ENCODE measurements at places on chromosomes 7 and 10.

GRCh38 chr10:12614177-12614995, 265.0 kb downstream of the CAMK1D start:
- DNase-seq, result no peak

DNA sequence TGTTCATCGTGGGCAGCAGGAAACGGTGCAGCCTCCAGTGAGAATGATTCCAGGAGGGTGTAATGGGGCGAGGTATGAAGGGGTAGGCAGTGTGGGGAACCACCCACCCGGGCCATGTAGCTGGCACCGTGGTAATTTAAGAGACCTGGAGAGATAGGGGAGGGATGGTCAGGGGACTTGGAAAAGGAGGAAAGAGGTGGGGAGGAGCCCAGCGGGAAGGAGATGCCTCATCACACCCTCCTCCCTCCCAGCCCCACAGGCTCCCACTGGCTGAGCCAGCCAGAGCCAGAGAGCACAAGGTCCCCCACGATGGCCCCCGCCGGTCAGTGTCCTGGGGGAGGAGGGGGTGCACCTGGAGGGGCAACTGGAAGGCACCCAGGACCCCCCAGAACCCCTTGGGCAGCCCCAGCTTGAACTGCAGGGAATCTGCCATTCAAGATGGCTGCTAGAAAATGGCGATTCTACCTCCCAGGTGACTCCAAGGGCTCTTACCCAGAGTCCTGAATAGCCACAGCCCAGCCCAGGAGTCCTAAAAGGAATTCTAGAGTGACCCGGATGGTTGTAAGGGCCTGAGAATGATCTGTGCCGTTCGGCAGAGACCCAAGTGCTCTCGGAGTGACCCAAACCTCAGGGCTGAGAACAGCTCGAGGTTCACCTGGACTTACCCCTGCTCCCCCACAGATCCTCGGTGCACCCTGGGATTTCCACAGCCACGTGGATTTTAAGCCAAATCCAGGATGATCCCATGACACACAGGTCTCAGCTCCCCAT, 28.8 kb downstream of the CALML3 start:
- no peak for DNase-seq

DNA sequence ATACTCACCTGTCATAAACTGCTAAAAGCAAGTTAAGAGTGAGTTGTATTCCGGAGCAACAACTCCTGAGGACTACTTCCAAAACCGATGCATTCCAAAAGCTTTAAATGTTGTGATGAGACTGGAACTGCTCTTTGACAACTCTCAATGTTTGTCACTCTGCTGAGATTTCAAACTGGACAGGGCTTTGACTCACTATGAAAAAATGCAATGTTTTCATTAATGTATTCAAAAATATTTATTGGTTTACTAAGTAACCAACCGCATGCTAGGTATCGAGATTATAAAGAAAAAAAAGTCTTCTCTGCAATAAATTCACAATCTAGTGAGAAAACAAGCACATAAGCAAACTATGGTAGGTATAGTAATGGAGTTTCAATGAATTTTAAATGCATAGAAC, 107.9 kb upstream of the GNAI1 start:
- DNase-seq, result no peak

GRCh38 chr7:105413887-105414437, 25.2 kb upstream of the SRPK2 start:
- no peak for DNase-seq

DNA sequence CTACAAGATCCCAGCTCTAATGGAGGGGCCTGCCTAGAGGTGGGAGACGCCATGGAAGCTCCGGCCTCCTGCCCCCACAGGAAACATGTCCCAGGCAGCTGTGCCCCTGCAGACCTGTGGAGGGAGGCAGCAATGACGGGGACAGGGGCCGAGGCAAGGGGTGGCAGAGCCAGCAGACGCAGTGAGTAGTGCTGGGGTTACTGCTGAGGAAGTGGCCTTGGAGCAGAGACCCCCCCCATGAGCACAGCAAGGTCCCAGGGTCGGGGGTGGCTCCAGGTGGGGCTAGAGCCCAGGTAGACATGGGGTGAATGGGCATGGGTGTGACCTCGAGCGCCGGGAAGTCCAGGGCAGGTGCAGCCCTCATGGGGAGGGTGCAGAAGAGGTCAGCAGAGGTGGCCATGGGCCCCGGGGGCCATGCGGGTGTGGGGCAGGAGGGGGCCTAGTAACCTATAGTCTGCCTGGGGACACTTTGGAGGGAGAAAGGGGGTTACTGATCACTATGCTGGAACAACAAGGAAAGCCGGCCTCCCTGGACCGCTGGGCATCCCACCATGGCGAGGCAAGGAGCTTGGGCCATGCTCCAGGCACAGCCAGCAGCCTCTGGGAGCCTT, 45.5 kb downstream of the JAKMIP3 start:
- DNase-seq, result no peak

- DNase-seq, result no peak
Observed at GRCh38 chr10:116269619-116270018, 3.4 kb downstream of the GFRA1 start.

- DNase-seq, result no peak
Observed at GRCh38 chr10:113020838-113021237, 70.8 kb downstream of the TCF7L2 start.

DNA sequence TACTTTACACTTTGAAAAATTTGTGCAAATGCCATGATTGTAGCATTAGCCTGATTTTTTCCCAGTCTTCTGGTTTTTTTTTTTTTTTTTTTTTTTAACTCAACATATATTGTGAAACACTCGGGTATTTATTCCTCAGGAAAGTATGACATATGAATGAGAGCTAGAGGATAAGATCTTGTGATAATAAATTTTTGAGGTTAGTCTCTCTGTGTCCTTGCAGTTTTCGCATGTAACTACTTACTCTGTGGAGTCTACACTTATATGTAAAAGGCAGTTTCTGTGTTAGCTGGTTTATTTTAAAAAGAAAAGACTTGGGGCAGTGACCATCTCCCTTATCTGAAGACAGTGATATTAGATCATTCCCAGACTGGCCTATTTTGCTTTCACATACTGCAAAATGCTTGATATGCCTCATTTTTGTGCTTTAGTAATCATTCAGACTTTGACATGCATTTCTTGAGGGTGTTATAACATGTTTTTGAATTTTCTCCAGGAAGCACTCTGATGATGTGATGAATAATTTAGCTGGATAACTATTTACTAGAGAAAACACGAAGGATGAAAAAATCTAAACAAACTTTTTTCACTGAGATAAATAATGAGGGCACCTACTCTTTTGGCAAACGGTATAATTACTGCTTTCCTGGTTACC, 371.0 kb downstream of the NRG3 start:
- DNase-seq, result no peak

- DNase-seq, result no peak
Observed at GRCh38 chr7:39507866-39508551, 58.2 kb upstream of the YAE1 start.

- DNase-seq, result no peak
Observed at GRCh38 chr10:21523557-21524008, 1.9 kb downstream of the SKIDA1 start.

DNA sequence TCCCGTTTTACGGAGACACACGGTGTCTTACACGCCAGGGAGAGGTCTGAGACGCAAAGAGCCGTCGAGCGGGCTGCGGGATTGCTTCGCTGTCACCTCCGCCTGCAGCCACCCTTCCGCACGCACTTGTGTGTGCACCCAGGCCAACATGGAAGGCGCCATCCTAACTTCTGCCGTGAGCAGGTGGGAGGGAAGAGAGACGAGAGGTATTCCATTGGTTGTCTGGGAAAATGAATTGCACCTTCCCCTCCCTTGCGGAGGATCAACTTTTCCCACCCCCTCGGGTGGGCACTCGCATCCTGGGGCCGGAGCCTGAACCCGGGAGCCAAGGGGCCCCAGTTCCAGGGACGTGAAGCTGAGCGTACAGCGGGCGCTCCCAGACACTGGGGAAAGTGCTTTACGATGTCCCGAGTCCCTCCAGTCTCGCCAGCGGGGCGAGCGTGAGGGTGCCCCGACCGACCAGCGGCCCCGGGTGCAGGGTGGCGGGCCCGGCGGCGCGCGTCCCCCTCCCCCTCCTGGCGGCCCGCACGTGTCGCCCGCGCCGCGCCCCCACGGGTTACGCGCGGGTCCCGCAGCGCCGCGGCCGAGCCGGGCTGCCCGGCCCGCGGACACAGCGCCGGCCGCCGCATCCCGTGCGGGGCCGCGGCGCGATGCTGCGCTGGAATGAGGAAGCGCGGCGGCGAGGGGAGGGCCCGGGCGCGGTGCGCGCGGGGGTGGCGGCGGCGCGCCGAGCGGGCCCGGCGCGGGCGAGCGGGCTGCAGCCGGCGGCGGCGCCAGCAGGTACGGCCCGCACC, 984 bp upstream of the IKZF1 start:
- DNase-seq, result no peak

DNA sequence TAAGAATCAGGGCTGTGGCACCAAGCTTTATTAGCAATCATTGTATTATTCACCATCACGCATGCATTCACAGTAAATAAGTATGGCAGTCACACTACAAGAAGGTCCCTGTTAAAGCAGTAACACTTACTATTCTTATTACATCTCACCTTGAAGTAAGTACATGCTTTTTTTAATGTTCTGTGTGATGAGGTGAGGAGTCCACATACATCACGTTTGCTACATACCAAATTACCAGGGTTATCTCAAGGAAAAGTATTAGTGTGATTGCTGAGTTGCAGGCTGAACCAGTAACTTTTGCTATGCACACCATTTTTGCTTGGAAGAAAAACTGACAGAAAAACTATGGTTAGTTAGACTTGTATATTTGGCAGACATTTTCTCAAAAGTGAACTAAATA, 24.7 kb downstream of the CPA1 start:
- no peak for DNase-seq

- no peak for DNase-seq
Observed at GRCh38 chr10:70782746-70783680, 2.2 kb downstream of the TBATA start.

DNA sequence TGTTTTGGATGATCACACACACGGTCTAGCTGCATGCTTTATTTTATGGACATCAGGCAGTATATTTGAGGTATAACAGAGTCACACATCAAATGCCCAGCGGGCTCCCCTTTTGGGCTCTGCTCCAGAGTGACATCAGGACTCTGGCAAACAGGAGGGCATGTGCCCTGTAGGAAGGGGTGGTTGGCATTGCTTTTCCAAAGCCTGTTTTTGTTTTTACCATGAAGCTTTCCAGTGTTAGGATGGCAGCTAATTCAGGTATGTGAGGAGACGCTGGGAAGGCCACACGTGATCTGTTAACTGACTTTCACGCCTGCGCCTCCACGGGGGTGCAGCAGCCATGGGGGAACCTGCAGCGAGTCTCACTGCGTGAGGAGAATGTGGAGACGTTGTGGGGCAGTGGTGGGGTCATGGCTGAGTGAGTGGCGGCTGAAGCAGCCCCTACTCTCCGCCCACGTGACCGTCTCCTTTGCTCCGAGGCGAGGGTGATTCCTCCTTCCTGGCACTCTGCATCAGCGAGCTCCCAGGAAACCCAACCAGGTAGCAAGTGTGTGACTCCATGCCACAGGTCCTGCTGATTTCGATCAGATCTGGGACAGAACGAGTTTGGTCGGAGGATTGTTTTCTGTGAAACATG, 117.7 kb downstream of the ANKRD61 start:
- no peak for DNase-seq

DNA sequence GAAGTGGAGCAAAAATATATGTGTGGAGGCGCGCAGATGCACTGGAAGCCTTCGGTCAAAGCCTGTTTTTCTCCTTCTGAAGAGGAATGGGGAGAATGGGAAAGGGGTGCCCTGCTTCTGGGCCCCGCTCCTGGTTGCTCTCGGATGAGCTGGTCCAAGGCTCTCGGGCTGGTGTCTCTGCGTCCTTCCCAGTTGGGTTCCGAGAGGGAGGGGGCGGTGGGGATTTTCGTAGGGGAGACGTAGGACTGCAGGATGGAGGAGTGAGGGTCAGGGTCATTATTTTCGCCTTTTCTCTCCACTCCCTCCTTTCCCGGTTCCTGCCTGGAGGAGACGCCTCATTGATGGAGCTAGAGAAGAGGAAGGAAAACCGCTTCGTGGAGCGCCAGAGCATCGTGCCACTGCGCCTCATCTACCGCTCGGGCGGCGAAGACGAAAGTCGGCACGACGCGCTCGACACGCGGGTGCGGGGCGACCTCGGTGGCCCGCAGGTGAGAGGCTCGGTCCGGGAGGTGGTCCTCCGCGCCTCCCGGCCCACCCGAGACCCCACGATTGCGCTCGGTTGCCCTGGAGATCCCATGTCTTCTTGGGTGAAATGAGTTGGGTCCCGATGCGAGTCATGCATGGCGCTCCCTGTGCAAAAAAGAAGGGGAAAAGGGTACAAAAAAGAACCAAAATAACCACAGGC, 790 bp downstream of the ADAM22 start:
- no peak for DNase-seq

DNA sequence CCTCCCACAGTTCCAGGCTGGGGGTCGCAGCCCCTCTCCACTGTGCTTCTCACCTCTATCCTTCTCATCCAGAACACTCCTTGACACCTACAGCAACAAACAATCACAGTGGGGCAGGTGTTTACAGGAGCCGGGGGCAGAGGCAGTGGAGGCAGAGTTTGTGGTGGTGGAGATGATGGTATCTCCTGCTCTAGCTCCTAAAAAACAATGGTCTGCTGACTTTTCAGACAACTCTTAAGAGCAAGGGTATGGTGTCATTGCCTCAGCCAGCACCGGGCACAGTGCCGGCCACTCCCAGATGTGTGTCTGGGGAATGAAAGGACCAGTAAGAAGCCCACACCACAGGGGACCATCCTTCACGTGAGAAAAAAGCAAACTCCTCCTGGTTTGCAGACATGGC, 36.3 kb upstream of the ANTXRL start:
- DNase-seq, result no peak

- no peak for DNase-seq
Observed at GRCh38 chr10:124654686-124655085, 89.5 kb downstream of the FAM53B start.

- DNase-seq, result peak; percentile 22
Observed at GRCh38 chr10:110355922-110356627, 51.4 kb upstream of the SMNDC1 start.

GRCh38 chr10:47145290-47145934, 154.6 kb upstream of the GDF10 start:
- DNase-seq, result no peak

GRCh38 chr7:95905167-95905566, 132.8 kb downstream of the DYNC1I1 start:
- no peak for DNase-seq

GRCh38 chr7:45979275-45980180, 58.5 kb upstream of the IGFBP3 start:
- no peak for DNase-seq

DNA sequence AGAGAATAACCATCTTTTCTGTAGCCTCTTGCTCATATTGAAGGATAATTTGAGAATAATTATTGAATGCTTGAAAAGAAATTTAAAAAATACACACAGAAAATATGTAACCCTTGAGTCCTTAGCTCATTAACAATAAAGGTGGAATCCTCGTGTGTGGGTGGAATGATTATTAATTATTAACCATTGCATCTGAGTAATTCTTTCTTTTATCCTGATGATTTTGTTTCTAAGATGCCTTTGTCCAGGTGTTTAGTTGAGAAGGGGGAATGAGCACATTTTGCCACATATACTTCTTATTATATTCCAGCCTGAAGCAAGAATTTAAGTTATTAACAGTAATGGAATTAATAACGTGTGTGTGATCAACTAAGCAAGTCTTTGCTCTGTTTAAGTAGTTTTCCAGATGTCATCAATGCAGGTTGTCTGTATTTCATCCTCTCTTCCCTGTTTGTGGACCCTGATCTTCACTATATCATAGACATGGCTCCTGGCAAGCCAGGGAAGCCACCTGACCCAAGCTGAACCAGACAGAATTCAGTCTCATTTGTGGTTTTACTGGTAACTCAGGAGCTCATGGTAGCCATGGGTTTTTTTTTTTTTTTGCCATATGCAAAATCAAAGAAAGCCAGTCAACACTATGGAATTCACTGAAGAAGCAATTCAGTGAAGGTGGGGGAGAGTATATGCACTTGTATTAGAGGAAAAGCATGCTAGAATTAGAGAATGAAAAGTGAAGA, 144.3 kb downstream of the KIF20B start:
- DNase-seq, result no peak
